Eye (tissue), 1 donor: ENCODE measurements at places on chromosomes 5 and 9.

GRCh38 chr9:81772144-81772543 is 82.8 kb upstream of the TLE1 start:
- DNase-seq, result no peak

- peak; percentile 82 for DNase-seq
Measured at GRCh38 chr5:150146862-150147601, 8.6 kb downstream of the PDGFRB start.

GRCh38 chr9:79357616-79358015 is 214.1 kb upstream of the TLE4 start:
- DNase-seq, result no peak

DNA sequence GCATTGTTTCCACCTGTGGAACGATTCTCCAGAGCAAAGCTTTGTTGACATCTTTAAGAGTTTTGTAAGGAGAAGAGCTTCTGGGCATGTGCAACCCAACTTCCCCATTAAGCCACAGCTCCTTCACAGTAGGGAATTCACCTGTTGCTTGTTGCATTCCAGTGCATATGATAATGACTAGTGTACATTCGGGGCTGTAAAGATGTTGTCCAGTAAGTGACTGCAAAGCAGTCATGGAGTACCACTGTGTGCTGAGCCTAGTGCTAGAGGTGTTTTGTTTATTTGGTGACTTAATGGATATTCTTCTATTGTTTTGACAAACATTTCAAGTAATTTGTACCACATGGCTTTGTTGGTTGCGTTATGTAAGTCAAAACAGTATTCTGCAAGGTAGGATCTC is 12.8 kb downstream of the UGCG start:
- DNase-seq, result no peak

- DNase-seq, result no peak
Measured at GRCh38 chr9:127182901-127183746, 60.7 kb upstream of the ANGPTL2 start.

DNA sequence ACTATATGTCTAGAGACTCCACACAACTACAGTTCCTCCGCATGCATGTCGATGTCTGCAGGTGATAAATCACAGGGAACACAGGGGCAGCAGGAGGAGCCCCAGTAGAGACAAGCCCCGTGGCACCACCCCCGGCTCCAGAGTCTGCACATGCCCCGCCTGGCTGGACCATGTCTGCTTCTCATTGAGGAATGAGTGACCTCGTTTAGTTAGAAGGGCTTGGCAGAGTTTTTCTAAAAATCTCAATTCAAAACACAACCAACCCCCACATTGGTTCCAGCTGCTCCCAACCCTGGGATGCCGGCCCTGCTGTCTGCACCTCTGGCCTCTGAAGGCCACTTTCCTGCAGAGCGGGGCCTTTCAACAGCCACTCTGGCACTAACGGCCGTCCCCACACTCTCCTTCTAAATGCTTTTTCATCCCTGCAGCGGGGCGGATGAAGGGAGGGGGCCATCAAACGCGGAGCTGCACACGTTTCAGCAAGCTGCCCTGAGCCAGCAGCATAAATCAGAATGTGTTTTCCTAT is 106.3 kb downstream of the ROR2 start:
- DNase-seq, result peak; percentile 81

- DNase-seq, result no peak
Measured at GRCh38 chr5:10317825-10318682, 10.4 kb upstream of the CMBL start.

GRCh38 chr9:36812556-36812955 is 221.5 kb downstream of the PAX5 start:
- no peak for DNase-seq

DNA sequence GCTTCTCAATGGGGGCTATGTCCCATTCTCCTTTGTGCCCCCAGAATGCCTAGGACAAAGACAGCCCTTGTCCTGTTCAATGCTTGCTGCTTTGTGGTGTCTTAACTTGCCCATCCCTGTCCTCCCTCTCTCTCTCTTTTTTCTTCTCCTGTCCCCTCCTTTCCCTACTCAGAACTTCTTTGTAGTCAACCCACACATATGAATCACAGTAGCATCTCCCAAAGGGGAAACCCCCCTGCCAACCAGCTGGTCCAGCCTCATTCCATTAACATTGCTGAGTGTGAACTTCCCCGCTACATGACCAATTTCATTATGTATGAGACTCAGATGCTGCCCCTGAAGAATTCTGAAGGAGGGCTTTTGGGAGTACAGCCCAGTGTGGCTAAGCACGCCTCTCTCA is 408.3 kb downstream of the ENC1 start:
- DNase-seq, result peak; percentile 36

DNA sequence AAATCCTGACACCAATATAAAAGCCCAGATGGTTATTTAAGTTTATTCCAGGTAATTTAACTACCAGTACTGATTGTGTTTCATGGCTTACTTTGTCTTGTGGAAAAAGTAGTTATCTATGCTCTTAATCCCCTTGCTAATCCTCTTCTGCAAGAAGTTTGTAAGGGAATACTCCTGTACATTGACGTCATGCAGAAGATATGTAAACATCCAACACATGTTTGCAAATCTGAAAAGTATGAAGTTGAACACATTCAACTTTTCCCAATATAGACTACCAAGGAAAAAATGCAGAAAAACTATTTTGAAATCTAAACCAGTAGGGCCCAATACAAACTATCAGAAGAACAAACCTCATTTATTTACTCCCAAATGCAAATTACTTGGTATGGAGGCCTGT is 56.3 kb upstream of the ELL2 start:
- peak; percentile 35 for DNase-seq

- no peak for DNase-seq
Measured at GRCh38 chr5:77990020-77990419, 213.9 kb upstream of the TBCA start.

GRCh38 chr5:166302166-166302565 is 1989.3 kb upstream of the WWC1 start:
- DNase-seq, result no peak

- no peak for DNase-seq
Measured at GRCh38 chr5:55986931-55987330, 7.8 kb downstream of the IL6ST start.

- DNase-seq, result no peak
Measured at GRCh38 chr9:91174772-91175171, 186.9 kb downstream of the AUH start.

DNA sequence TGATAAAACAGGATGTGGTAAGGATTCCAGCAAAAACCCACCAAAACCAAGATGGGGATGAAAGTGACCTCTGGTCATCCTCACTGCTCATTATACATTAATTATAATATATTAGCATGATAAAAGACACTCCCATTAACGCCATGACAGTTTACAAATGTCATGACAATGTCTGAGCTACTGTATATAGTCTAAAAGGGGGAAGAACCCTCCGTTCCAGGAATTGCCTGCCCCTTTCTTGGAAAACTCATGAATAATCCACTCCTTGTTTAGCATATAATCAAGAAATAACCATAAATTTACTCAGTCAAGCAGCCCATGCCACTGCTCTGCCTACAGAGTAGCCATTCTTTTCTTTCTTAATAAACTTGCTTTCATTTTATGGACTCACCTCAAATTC is 96.4 kb upstream of the VLDLR start:
- DNase-seq, result no peak

DNA sequence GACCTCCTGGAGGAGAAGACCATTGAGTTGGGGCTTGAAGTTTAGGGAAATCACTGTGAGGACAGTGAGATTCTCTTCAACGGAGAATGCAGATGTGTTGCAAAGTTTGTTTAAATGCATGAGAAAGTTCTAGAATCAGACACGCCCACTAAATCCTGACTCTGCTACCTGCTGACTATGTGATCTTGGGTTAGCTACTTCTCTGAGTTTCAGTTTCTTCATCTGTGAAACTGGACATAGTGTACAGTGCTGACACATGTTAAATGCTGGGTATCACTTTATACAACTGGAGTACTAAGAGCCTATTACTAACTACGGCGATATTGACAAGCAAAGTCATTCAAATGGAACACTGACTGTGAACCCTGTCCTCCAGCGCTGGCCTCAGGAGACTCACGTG is 255.5 kb downstream of the HSPA4 start:
- no peak for DNase-seq

DNA sequence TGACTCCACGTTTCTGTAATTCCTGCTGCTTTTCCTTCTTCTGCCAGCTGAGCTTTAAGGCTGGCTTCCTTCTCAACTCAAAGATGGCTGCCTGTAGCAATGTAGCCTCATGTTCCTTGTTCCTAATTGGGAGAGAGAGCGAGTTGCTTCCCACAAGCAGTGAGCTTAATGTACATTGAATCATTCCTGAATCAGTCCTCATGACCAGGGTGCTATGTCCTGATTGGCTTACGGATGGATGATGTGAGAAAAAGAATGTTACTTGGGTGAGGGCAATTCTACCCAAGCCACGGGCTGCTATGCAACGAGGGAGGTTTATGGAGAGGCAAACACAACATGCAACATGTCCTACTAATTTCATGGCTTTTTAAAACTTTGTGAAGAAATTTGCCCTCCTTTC is 356.2 kb downstream of the RASEF start:
- no peak for DNase-seq

- no peak for DNase-seq
Measured at GRCh38 chr5:172658961-172659501, 18.0 kb downstream of the NEURL1B start.

GRCh38 chr5:170737591-170737990 is 45.9 kb upstream of the GABRP start:
- DNase-seq, result no peak

DNA sequence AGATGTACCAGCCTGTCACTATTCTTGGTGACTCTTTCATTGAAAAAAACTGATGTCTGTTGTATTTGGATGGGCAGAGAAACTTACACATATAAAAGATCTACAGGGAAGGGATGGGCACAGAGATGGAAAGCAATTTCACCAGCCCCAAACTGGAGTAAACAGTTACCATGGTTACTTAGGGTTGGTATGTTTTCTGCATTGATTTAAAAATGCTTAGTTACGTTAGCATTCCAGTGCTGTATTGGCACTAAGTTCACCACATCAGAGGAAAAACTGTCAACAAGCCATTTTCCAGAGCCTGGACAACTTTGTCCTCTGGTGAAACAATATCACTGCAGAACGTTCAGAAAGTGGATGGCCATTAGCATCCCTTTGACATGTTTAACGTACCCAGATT is 28.0 kb downstream of the MARCHF3 start:
- no peak for DNase-seq

- no peak for DNase-seq
Measured at GRCh38 chr5:88700121-88700520, 182.9 kb downstream of the MEF2C start.

- peak; percentile 37 for DNase-seq
Measured at GRCh38 chr5:155850370-155850769, 476.6 kb upstream of the SGCD start.

- peak; percentile 5 for DNase-seq
Measured at GRCh38 chr9:21996858-21997257, 2.3 kb downstream of the CDKN2B-AS1 start.

DNA sequence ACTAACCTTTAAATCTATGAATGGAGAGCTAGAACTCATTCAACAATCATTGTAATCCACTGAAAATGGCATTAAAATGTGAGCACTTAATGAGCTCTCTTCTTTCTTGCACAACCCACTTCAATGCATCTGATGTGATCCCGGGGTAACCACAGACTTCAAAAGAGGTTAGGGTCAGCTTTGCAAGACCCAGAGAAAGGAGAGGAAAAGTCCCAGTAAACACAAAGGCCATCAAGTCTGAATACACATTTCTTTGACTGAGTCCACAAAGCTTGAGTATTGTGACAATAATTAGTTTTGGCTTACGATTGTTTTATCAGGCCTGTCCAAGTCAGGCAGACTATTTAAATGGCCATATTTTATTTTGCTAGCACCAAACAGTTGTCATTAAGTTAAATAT is 148.8 kb upstream of the ZNF608 start:
- peak; percentile 98 for DNase-seq

DNA sequence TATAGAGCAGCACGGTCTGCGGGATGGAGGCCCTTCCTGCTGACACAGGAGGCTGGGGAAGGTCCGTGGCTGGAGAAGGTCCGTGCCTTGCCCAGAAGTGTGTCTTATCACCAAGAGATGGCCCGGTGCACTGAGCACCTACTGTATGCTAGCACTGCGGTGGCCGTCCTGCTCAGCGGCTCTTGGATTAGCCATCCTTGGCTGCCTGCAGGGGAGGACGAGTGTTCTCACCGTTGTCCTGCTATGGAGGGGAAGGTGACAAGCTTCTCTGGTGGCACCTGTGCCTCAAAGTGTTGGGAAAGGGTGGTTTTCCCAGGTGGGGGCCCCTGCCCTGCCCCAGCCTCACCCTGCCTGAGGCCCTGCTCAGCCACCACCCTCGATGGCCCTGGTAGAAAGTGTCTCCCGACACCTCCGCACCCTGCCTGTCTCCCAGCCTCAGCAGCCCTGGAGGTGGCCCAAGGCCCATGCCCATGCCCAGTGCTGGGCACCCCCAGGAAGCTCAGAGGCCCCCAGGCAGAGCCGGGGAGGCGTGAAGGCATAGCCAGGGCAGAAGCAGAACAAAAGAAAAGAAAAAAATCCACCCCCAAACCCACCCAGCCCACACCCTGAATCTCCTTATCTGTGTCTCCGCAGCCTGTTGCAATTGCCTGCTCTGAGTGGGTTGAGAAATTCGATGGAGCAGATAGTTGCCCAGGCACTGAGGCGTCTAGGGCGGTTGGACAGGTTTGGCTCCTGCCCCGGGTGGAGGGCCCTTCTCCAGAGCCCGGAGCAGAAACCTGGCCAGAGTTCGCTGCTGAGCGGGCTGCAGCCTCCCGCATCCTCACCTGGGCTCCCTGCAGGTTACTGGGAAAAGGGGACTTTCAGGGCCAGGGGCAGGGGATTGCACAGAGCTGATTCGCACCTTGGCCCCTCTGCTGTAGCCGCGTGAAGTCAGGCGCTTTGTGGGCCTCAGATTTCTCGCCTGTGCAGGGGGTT is 30.5 kb downstream of the RXRA start:
- DNase-seq, result no peak

DNA sequence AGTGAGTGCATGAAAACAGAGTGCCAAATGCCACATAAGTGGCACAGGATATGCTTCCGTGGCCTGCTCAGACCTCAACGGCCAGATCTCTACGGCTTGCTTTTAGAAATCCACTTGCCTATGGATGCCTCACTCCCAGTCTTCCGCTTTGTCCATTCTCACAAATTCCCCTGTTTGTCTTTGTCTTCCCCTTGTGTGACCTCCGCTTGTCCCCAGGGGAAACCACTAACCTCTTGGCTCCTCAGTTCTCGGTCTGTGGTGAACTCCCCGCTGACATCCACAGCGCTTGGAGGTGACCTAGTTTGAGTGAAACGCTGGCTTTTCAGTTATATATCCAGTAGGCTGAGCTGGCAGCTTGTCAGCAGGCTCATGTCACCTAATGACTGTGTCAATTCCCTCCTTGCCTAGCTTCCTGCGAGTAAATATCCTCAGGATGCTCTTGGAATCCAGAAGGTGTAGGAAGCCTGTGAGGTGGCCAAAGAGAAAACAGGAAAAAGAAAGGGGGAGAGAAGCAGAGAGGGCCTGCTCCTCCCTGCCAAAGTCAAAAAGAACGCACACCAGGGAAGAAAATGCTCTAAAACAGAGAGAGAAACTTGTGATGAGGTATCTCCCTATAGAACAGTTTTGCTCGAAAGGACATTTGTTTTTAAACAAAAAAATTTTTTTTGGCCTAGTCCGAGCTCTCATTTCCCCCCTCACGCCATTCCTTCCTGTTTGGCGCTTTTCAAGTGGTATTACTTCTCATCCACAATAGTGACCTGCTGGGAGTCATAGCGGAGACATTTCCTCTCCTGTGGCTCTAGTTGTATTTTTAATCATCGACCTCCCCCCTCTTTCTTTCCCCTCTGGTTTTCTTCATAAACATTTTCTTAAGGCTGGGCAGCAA is 101.6 kb upstream of the SPRY4 start:
- DNase-seq, result peak; percentile 87
